ENCODE measurements at places on chromosomes 3 and 15.

GRCh38 chr3:184015381-184016019, 2.2 kb downstream of the ABCC5 start:
- no peak for DNase-seq

DNA sequence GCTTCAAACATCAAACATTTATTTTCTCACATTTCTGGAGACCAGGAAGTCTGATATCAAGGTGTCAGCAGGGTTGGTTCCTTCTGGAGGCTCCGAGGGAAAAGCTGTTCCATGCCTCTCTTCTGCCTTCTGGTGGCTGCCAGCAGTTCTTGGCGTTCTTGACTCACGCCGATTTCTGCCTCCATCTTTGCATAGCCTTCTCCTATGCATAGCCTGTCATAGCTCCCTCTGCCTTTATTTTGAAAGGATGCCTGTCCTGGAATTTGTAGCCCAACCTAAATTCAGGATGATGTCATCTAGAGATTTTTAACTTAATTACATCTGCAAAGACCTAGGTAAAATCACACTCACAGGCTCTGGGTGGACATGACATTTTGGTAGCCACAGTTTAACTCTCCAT, 70.4 kb downstream of the RGMA start:
- no peak for DNase-seq

- no peak for DNase-seq
Observed at GRCh38 chr3:20245781-20246180, 59.8 kb upstream of the SGO1 start.

- no peak for DNase-seq
Observed at GRCh38 chr3:58134468-58134867, 76.3 kb downstream of the DNASE1L3 start.

GRCh38 chr15:62618846-62619504, 423.6 kb upstream of the TPM1 start:
- DNase-seq = no peak

- DNase-seq = no peak
Observed at GRCh38 chr15:92833106-92833433, 67.1 kb upstream of the CHD2 start.

GRCh38 chr3:90011131-90011530, 903.7 kb downstream of the EPHA3 start:
- DNase-seq = no peak

DNA sequence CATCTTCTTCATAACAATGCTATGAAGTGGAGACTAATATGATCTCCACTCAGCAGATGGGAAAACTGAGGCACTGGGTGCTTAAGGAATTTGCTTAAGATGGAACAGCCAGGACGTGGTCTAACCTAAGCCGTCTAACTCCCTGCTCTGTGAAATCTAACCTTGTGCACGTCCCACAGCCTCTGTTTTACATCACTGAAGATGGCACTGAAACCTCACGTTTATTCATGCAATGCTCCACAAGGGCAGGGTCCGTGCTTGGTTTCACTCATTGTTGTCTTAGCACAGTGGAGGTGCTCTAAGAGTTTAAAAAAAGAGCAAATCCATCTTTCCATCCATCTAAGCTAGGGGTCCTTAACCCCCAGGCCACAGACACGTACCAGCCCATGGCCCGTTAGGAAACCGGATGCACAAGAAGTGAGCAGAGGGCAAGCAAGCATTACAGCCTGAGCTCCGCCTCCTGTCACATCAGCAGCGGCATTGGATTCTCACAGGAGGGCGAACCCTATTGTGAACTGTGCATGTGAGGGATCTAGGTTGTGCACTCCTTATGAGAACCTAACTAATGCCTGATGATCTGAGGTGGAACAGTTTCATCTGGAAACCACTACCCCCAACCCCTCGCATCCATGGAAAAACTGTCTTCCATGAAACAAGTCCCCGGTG, 118.0 kb downstream of the FOXP1 start:
- no peak for DNase-seq

GRCh38 chr15:43329960-43330779, at the start of gene LCMT2:
Gene LCMT2, minus strand, starts transcription at chr15:43330573. Its CDS starts 84 bp downstream, at chr15:43330489.
- peak; percentile 76 for DNase-seq

GRCh38 chr3:105616374-105617121, 249.8 kb downstream of the ALCAM start:
- DNase-seq = no peak

DNA sequence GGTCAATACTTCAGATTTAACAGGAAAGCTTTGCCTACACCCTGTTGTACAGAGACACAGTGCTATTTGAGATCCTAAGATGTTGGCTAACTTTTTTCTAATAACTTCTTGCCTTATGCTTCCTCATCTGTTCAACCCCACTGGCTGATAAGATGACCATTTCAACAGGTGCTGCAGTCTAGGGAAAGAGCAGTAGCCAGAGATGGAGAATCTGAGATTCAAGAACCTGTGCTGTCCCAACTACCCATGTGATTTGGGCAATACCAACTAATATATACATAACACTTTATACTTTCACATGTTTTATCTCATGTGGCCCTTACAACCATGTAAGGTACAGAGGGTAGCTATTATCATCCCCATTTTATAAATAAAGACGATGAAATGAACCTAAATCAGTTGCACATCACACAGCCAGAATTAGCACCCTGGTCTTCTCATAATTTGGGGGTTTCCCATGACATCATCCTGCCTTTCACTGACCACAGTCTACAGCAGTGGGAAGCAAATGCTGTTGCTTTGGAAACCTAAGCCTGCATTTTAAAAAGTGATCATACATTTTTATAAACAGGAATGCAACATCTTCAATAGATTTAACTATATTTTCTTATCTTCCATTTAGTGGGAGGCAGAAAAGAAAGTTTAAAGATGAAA, 9.7 kb downstream of the TTC23 start:
- DNase-seq = no peak

DNA sequence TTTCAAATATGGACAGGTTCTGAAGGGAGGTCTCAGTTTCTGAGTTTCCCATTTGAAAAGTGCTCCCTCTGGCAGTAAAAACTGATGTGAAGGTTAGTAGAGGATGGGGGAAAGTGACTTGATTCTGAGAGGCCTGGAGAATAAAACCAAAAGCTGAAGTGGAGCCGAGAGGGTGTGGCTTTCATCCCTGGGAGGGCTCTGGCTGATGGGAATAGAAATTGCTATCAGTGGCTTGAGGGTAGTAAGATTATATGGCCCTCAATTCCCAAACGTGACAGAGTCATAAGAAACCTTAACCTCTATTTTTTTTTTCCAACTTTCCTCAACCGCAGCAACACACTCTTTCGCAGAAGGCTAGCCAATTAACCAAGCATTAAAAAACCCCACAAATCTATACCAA, 185.9 kb downstream of the MEIS2 start:
- no peak for DNase-seq

DNA sequence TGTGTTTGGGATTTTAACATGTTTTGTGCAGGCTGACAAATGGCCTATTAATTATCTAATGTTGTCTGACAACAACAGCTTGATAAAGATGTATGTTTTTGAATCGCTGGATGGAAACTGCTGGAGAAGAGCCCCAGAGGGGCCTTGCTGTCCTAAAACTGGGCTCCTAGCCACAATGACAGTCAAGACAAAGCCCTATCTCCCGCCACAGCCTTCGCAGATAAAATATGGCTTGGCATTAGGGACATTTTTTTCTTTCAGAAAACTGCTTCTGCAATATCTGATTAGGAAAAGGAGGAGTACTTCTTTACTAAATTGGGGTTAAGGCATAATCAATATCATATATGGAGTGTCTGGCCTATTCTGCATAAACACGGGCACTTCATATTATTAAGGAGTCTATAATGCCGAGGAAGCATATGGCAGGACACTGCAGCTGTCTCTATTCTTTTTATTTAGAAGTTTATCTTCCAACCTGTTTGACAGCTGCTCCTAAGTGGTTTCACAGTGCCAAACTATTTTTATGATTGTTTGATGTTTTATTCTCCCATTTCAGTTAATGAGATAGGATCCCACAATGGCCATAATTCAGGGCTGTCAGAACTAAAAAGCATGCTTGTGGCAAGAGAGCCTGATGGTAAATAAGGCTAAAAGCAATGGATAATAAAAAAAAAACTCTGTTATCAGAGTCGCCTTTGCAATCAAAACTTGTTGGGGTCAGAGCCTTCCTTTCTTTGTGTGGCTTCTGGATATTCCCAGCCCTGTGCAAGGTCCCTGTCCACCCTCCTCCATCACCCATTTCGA, 210.1 kb downstream of the MECOM start:
- no peak for DNase-seq

DNA sequence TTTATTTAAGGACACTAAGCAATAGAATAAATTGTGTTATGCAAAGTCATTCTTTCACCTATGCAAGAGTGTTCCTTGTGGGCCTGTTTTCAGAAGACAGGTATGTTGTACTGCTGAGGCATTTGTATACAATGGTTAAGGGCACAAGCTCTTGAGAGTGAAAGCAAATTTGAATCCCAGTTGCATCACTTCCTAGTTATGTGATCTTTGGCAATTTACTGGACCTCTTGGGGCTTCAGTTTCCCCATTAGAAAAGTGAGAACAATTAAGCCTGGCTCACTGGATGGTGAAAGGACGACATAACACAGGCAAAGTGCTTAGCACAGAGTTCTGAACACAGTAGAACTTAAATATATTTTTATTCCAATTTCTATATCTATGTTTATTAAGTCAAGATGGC, 117.4 kb downstream of the EFHB start:
- DNase-seq = no peak

DNA sequence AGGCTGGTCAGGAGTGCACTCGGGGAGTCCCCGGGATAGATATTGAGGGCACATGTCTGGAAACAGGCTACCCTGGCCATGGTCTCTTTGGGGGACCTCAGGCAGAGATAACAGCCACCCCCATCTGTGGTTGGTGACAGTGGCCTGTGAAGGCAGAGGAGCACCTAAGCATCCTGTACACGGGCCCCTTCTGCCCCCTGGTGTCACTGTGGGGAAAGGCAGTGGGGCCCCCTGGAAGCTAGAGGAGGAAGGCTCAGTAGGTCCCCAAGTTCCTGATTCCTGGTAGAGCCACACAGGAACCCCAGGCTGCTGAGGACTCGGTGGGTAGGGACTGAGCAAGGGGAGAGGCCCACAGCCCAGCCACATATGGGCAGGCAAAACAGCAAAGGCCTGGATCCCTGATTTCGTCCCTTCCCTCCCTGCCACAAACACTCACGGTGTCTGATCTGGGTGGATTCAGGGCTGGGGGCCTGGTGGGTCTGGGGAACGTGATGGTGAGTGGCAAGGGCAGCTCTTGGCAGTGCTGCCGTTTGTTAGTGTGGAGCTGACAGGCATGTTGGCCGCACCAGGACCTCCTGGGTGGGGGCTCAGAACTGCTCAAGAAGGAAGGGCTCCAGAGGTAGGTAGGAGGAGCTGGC, 14.1 kb upstream of the CXCR6 start:
- peak; percentile 84 for DNase-seq

DNA sequence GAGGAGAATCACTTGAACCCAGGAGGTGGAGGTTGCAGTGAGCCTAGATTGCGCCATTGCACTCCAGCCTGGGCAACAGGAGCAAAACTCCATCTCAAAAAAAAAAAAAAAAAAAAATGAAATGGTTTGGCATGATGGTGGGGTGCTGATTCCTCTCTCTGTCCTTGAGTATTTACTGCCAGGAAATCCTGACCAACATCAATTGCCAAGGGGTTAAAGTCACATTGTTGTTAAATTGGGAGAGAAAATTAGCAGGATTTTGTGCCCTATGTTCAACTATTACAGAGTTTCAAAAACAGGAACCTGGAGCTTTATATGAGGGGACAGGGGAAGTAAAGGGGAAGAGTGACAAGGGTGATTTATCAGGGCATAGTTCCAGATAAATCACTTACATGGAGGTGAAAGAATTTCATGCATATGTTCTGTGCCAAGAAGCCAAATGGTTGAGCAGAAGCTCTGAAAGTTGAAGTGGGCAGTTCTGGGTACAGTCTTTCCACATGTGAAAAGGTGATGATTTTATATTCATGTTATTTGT, 70.5 kb upstream of the TSEN2 start:
- DNase-seq = no peak

DNA sequence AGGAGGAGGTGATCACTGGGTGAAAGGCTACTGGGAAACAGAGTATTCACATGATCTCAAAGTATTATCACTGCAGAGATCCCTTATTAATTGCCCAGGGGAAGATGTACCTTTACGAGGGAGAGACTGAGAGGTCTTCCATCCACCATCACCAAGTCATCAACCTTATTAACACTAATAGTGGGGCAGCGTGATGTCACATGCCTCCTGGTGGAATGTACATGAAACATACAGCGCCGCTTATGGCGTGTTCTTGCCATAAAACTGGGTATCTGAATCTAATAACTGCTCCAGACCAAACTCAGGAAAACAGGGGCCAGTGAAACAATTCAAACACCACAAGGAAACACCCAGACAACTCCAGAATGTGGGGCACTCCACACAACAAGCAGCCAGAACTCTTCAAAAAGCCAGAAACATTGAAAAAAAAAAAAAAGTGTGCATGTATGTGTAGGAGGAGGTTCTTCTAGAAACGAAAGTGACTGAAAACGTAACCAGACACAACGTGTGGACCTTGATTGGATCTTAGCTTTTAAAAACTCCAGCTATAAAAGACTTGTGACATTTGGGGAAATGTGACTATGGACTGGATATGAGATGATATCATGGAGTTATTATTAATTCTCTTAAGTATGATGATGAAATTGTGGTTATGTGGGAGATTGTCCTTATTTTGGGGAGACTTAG, 4.6 kb downstream of the STIMATE start:
- DNase-seq = no peak

- DNase-seq = no peak
Observed at GRCh38 chr15:97993310-97993738, 32.8 kb downstream of the ARRDC4 start.

DNA sequence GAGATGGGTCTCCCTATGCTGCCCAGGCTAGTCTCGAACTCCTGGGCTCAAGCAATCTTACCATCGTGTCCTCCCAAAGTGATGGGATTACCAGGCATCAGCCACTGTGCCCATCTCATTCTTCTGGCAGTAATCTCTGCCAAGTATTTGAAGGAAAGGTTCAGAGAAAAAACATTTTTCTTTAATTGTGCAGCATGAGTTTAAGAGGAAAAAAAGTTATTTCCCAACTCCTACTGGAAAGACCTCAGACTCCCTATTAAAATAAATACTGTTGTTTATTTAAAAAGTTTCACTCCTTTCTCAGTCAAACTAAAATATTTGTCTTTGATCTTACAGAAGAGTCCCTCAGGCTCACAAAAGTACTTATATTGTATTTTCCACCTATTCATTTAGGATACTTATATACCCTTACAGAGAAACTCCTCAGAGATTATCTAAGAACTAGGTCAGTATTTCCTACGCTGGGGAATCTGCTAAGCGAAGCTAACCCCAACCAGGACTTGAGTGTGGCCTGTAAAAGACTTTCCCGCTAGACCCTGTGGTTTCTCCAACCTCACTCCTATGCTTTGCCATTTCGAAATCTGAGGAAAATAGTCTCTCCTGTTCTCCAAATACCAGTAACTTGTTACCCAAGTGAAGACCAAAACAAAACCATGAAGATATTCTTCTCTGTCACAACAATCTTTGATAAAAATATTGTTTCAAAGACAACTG, 28.7 kb downstream of the WWTR1 start:
- no peak for DNase-seq

DNA sequence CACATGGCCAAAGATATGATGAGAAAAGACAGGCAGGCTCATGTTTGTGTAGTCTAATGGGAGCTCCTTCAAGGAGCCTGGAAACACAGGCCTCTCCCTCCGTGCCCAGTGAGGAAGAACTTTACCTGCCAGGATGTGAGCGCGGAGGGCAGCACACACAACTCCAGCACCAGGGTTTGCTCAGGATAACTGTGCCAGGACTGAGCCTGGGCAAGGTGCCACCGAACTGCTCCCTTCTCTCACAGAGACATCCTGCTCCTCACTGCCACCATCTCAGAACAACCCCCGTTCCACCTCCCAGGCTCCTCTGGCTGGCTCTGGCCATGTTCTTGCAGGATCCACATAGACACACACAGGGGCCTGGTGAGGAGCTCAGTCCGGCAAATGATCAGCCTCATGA, 87.4 kb downstream of the NUP210 start:
- DNase-seq = no peak
